ENCODE measurements at places on chromosomes 2 and 18.

DNA sequence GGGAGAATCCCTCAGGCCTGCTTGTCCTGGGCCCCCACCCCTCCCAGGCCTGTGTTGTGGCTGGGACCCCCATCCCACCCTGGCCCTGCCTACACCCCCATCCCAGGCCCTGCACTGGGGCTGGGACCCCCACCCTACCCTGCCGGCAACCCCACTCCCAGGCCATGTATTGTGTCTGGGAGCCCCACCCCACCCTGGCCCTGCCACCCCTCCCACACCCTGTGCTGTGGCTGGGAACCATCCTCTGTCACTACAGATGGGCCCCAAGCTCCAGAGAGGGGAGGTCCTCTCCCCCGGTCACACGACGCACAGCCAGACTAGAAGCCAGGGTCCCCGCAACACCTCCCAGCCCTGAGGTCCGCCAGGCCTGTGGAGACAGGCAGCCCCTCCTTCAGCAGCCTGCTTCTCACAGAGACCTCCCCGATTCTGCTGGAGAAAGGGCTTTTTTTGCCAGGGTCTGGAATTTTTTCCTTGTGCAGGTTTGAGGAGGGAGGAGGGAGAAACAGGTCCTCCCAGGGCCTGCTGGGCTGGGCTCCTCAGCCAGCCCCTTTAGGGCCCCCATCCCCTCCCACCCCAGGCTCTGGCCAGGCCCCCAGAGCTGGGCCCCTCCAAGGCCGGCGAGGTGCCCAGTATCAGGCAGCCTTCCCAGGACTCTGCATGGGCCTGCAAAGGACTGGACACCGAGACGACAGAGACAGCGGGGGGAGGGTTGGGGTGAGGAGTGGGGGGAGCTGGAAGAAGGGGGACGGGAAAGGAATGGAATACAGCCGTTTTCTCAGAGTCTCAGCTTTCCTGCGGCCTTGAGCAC, 28.0 kb downstream of the KIF1A start:
- no peaks in the 10 kb centered on the region for H3K36me3 ChIP-seq
- DNase-seq, result no peak
- no peak overlapping the region for H3K4me3 ChIP-seq
- H3K27ac ChIP-seq, result no peak overlapping the region
- no peaks in the 10 kb centered on the region for H3K4me1 ChIP-seq

DNA sequence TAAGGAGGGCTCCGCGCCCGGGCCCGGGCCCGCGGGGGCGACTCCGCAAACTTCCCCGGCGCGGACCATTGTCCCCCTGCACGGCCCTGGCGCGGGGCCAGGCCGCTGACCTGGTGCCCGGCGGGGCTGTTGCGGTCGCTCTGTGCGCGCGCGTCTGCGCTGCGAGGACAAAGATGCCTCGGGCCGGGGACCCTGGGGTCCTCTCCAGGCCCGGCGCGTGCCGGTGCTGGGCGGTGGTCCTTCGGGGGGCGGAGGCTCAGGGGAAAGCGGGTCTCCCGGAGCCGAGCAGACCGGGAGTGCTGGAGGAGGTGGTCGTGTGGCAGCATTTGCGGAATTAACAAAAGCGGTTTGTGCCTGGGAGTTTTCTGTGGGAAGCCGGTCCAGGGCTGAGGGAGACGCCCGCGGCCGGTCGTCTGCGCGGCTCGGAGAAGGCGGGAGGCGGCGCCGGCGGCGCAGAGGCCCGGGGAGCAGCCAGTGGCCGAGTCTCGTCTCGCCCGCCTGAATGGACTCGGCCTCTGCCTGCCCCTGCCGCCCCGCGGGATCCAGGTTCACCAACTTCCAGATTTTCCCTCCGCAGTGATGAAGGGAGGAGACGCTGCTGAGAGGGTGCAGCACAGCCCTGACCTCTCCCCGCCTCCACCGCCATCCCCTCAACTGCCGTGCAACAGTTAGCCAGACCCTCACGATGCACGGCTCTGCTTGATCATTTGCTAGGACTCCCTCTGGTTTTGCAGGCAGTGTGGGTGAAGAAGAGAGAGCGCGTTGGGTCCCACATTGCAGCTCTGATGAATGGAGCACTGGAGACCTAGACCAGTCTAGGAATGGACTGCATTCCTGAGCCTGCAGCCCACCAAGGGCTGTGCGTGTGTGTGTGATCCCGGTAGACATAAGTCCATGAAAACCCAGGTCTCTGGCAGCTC, 705 bp downstream of the EFR3B start:
- no peak for DNase-seq
- H3K36me3 ChIP-seq, result no peaks in the 10 kb centered on the region
- H3K27ac ChIP-seq, result no peak overlapping the region

GRCh38 chr2:48767330-48767729, 11.8 kb upstream of the LHCGR start:
- H3K4me1 ChIP-seq, result no peaks in the 10 kb centered on the region
- no peaks in the 10 kb centered on the region for H3K36me3 ChIP-seq
- no peak overlapping the region for H3K4me3 ChIP-seq
- no peak for DNase-seq

GRCh38 chr2:74834792-74835755, 1.1 kb downstream of the HK2 start:
- H3K27ac ChIP-seq, result peak overlapping the region; percentile 19
- H3K36me3 ChIP-seq, result no peaks in the 10 kb centered on the region
- H3K4me1 ChIP-seq, result peaks cover 22% of the 10 kb centered on the region
- DNase-seq, result peak; percentile 42
- peak overlapping the region; percentile 75 for H3K4me3 ChIP-seq
- H3K27me3 ChIP-seq, result no peaks in the 10 kb centered on the region

DNA sequence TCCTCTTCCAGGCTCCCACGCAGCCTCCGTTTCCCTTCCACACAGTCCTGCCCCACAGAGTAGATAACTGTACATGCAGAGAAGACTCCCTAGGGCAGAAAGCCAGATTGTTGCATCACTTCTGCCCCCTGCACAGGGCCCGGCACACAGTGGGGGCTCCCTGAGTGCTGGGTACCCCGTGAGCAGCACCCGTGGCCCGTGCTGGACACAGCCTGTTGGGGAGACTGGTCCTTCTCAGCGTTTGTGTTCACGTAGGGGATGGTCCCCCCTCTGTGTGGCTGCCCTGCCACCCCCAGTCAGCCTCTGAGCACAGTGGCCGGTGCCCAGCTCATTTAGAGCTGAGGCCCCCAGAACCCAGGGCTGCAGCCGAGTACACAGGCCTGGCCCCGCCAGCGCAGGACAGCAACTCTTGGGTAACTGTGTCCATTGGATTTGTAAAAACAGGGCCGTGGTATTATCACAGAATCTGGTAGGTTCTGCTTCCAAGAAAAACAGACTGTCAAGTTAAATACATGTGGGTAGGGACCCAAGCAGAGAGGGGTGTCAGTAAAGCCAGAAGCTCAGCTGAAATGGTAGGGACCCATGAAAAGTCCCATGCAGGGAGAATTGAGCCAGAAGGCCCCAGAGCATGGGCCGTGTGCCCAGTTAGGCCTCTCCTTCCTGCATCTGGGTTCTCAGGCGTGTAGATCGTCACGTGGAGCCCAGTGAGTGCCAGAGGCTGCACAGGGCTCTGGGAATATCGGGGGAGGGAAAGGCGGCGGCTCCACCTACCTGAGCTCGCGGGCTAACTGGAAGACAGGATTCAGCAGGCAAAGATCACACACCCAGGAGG, 257.3 kb downstream of the ATAD2B start:
- no peak overlapping the region for H3K27ac ChIP-seq
- no peaks in the 10 kb centered on the region for H3K4me1 ChIP-seq
- H3K27me3 ChIP-seq, result no peaks in the 10 kb centered on the region
- no peak for DNase-seq

- H3K36me3 ChIP-seq, result no peaks in the 10 kb centered on the region
- H3K27me3 ChIP-seq, result no peaks in the 10 kb centered on the region
- peak overlapping the region; percentile 19 for H3K4me3 ChIP-seq
- peak overlapping the region; percentile 46 for H3K27ac ChIP-seq
Observed at GRCh38 chr2:224957540-224958461, 84.5 kb downstream of the DOCK10 start.

DNA sequence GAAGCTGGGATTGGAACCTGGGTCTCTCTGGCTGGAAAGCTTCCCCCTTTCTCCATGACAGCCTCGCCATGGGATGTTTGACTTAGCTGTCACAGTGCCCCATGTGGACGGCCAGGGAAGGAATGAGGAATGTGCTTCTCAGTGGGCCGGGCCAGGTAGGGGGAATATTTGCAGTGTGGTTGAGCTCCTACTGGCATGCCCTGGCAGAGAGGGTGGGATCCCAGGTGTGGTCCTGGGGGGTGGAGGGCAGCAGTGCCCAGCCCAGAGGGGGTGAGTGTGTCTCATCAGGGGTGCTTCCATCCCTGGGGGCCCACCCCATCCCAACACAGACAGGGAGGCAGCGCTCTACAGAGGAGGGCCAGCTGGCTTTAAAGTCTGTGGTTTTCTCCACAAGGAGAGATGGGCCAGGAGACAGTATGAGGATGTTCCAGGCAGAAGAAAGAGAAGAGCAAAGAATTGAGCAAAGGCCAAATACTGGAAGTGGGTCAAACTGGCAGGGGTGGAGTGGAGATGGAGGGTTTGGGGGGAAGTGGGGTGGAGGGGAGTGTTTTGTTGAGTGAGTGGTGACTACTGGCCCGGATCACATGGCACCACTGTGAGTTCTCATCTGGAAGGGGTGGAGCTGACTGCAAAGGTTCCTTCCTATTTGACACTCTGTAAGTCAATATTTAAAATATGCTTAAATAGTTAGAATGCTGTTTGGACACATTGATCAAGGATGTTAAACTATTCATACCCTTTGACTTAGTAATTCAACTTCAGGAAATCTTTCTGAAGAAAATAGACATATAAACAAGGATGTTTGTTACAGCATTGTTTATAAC, 94.0 kb downstream of the MYCN start:
- no peak overlapping the region for H3K27ac ChIP-seq
- H3K4me3 ChIP-seq, result no peak overlapping the region
- no peaks in the 10 kb centered on the region for H3K36me3 ChIP-seq

DNA sequence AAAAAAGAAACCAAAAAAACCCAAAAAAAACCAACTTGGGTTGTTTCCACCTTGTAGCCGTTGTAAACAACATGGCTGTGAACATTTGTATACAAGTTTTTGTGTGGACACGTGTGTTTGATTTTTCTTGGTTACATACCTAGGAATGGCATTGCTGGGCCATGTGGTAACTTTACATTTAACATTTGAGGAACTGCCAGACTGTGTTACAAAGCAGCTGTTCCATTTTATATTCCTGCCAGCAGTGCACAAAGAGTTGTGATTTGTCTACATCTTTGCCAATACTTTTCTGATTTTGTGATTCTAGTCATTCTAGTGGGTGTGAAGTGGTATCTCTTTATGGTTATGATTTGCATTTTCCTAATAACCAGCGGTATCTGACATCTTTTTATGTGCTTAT, 22.5 kb downstream of the LPIN1 start:
- no peaks in the 10 kb centered on the region for H3K4me1 ChIP-seq
- no peaks in the 10 kb centered on the region for H3K27me3 ChIP-seq
- no peak overlapping the region for H3K4me3 ChIP-seq
- H3K36me3 ChIP-seq, result peaks cover 63% of the 10 kb centered on the region
- no peak overlapping the region for H3K27ac ChIP-seq
